Left lobe of liver (tissue), 2 donors: ENCODE measurements at places on chromosomes 6 and 20.

DNA sequence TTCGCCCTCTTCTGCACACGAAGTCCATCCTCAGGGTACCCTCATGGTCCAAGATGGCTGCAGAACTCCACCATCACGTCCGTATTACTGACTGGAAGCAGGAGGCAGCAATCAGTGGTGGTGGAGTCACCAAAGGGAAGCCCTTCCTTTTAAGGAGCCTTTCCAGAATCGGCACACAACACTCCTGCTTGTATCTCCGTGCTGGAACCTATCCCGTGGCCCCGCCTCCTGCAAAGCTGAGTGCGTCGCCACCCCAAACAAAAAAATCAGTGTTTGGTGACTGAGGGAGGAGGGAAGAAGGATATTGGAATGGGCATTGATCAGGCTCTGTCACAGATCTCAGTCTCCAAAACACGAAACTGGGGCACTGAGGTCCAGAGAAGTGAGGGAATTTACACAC is 5.8 kb upstream of the CCN5 start:
- DNase-seq: no peak

DNA sequence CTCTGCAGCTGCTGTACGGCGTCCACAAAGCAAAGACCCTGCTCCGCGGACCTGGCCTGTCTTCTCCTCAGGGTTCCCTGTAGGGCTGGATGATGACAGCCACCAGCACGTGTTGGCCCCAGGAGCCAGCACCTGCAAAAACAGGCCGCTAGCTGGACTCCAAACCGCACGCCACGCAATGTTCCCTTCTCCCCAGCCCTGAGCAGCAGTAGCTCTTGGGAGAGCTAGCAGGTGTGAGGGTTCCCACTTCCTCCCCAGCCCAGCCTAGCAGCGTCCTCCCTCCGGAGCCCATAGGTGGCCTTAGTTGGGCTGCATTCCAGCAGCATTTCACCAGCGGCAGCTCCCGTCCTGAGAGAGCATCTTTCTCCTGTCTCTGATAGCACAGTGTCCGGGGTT is 42.3 kb downstream of the DACT2 start:
- no peak for DNase-seq

DNA sequence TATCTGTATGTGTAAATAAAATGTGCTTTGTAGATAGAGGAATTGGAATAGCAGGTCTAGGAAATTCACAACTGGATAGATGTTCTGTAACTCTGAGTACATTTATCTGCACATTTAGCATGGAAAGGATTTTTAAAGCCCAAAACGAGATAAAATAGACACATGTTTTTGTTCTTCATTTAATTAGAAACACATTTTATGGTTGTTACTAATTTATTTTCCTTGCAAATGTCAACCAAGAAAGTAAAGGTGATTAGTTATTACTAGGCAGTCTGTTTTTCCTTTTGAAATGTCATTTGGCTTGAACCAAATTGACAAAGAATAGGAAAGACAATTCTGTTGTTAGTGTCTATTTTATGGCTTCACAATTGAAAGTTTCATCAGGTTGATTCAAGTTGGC is 769 bp downstream of the PRL start:
- DNase-seq: no peak

- DNase-seq: no peak
These were observed 4.0 kb downstream of the SLC32A1 start for GRCh38 chr20:38728191-38728781.

GRCh38 chr20:1462001-1462400 is 4.6 kb downstream of the NSFL1C start:
- no peak for DNase-seq

DNA sequence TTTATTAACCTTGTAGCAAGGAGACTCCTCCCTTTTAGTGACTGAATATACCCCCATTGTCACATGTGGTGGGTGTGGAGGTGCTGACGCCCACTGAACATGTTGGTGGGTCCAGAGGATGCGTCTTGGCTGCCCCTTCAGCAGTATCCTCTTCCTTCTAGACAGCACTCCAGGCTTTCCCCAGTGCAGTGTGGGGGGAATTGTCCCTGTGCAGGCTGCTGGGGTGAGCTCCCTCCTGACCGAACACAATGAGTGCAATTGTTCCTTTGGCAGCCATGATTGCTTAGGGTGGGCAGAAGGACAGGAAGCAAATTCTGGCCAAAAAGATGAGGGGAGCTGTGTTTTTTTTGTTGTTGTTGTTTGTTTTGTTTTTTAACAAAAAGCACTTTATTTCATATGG is 209.3 kb upstream of the PDE10A start:
- DNase-seq: no peak

GRCh38 chr6:42693725-42694323 is 28.6 kb downstream of the PRPH2 start:
- DNase-seq: no peak

GRCh38 chr6:164130151-164130550 is 715.6 kb downstream of the QKI start:
- no peak for DNase-seq

- DNase-seq: no peak
These were observed 454.6 kb upstream of the MARCKS start for GRCh38 chr6:113402544-113402943.

DNA sequence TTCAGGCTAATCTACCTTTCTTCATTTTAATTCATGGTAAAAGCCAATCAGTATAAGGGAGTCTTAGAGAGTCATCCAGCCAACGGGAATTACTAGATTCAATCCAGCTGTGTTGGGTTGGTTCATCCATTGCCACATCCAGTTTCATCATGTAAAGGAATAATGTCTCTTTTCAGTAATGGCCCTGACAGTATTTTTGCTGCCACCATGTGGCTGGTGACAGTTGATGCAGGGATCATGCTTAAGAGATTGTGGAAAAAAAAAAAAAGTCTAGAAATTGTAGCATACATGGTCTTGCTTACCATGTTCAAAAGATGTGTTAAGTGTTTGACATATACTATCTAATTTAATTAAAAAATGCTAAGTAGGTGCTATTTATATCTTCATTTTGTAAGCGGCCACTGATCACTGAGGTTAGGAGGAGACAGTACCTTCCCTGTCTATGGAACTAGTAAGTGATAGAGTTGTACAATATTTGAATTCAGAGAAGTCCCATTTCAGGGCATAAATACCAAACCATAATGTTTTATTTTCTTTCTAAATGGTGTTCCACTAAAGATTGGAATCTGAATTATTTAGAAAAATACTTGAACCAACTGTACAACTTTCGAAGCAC is 135.9 kb downstream of the KHDRBS2 start:
- DNase-seq: no peak
